ENCODE measurements at places on chromosomes 3 and 15. TPM values are rescaled to one million over a fixed set of nuclear protein-coding genes. Genes with fewer than 3 reads are reported as not detected.

DNA sequence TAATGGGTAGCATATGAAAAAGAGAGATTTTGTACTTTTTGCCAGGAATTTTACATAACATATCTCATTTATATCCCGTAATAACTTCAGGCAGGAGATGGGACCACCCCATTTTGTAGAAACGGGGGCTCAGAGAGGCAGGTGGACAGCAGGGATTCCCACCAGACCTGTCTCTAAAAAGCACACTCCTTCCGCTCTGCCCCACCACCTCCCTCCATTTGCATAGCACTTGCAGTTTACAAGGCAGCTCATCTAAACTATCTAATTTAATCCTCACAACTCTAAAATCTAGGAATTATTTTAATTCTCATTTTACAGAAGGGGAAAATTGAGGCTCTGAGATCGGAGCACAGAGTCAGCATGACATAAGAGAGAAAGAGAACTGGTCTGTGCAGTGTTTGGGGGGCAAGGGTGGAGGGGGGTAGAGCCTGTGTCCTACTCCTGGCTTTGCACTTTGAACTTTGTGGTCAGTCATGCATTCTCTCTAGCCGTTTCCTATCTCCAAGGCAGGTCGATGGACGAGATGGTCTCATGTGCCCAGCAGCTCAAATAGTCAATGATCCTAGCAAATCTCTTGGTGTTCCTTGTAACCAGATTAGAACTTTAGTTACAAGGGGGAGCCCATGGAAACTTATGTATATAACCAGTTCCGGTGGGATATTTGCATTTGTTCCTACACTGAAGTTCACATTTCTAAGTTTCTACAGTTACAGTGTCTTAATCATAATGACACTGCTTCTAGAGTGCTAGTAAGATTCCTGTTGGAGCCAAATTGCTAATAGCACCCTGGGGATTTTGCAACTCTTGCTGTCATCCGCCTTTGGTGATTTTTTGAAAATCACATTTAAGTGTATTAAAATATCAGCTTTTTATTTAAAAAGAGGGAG lies 18.6 kb downstream of the CRYGS start:
- no peak for DNase-seq

The ACKR2 gene
- total RNA-seq = not detected

- DNase-seq = no peak
Measured at GRCh38 chr3:45965253-45965652, 22.0 kb downstream of the CXCR6 start.

DNA sequence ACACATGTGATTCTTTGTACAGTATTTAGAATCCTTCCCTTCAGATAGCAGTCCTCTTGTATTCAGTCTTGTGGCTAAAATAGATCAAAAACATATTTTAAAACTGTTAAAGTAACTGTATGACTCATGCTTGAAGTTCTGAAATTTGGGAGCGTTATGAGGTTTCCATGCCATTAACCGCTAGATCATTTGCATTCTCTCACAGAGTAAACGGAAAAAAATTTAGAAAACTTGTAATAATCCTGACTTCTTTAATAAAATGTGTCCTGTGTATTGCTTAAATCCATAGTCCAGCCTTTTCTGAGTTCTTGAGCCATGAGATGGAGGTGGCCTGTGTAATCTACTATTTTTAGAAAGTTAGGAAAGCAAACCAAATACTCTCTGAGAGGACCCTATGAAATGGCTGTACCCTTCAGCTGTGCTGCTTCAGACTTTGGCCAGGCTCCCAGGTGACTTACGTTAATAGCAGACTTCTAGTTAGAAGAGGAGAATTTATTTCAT lies 33.8 kb downstream of the MBNL1 start:
- DNase-seq = no peak

- no peak for DNase-seq
Measured at GRCh38 chr3:195385526-195385925, 57.3 kb downstream of the ACAP2 start.

The LNP1 gene
- total RNA-seq = 2.9 TPM

GRCh38 chr15:27328186-27328585 lies 357.2 kb downstream of the GABRG3 start:
- no peak for DNase-seq

- DNase-seq = peak; percentile 96
Measured at GRCh38 chr3:44584646-44585501, at the start of gene ZNF660. Gene ZNF660, plus strand, starts transcription at chr3:44584964. Its CDS starts 9,230 bp downstream, at chr3:44594194.

DNA sequence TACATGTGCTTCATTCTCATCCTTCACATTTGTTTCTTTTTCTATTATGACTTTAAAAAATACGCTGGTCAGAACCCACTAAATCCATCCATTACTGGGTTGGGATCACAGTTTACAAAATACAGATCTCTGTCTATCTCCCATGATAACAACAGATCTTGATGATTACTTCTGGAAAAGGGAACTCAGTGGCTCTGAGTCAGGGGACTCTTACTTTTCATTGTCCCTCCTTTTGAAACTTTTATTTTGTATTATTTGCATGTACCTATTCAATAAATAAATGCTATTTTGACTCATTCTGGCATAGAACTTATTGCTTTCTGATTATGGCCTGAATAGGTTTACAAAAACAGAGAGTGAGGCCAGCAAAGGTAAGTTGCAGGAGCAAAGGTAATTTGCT lies 11.6 kb upstream of the RASGRP1 start:
- no peak for DNase-seq

DNA sequence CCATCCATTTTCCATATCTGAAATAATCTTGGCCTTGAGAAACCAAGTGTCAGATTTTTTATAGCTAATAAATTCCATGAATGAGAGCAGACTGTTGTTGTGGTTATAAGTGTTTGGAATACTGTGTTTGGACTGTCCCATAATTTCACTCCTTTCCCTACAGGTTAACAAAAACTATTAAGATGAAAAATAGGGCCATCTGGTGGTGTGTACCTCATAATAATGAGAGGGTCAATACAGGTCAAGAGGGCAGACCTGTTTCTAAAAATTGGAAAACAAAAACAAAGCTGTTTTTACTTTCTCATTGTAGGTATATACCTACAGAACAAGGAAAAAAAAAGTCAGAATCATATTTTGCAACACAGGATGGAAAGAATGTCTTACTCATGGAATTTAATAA lies 553.8 kb upstream of the SGO1 start:
- no peak for DNase-seq

The PLA1A gene
- total RNA-seq = under 0.01 TPM

The UBAP1L gene
- 3.3 TPM for total RNA-seq

GRCh38 chr3:101217472-101218245 lies 102.7 kb downstream of the IMPG2 start:
- no peak for DNase-seq

GRCh38 chr3:52176951-52177700 lies 20.8 kb upstream of the ALAS1 start:
- peak; percentile 42 for DNase-seq

GRCh38 chr3:144770281-144770680 lies 798.7 kb downstream of the DIPK2A start:
- no peak for DNase-seq

GRCh38 chr3:120192159-120192558 lies 92.9 kb downstream of the GPR156 start:
- DNase-seq = peak; percentile 42

The ALPK3 gene
- total RNA-seq = 0.59 TPM

The TMOD2 gene
- 9.8 TPM for total RNA-seq

- peak; percentile 89 for DNase-seq
Measured at GRCh38 chr3:188900421-188900951, 271.3 kb upstream of the TPRG1 start.

The FBN1 gene
- 1,453 TPM for total RNA-seq

DNA sequence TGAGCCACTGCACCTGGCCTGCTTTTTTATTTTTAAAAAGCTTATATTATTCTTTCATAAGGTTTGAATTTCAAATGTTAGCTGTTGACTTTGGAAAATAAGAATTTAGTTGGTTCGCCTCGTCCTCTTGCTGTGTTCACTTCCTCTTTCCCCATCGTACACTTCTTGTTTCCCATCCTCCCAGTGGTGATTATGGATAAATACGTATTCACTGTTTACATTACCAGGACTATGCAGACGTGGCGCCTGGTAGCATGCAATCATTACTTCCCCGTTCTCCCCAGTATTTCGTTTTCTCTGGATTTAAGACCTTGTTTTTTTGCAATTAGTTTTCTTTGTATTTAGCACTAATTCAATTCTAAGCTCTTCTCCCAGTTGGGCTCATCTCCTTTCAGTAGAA lies 70.1 kb downstream of the LMLN start:
- no peak for DNase-seq

Measured in osteoblast (primary cell).